ENCODE measurements at places on chromosomes 4 and X.

- DNase-seq = no peak
Observed at GRCh38 chr4:119679251-119679650, 50.6 kb upstream of the PDE5A start.

DNA sequence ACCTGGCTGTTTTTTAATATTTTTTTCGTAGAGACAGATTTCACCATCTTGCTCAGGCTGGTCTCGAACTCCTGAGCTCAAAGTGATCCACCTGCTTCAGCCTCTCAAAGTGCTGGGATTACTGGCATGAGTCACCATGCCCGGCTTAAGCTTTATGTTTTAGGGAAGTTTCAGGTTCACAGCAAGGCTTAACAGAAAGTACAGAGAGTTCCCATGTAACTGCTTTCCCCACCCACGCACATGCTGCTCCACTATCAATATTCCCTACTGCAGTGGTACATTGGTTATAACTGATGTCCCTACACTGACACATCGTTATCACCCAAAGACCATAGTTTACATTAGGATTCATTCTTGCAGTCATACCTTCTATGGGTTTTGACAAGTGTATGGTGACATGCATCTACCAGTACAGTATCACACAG, 62.7 kb downstream of the PRPS1 start:
- DNase-seq = no peak

- DNase-seq = no peak
Observed at GRCh38 chrX:20461576-20461975, 194.9 kb upstream of the RPS6KA3 start.

- DNase-seq = no peak
Observed at GRCh38 chrX:41153448-41153847, 68.2 kb downstream of the USP9X start.

DNA sequence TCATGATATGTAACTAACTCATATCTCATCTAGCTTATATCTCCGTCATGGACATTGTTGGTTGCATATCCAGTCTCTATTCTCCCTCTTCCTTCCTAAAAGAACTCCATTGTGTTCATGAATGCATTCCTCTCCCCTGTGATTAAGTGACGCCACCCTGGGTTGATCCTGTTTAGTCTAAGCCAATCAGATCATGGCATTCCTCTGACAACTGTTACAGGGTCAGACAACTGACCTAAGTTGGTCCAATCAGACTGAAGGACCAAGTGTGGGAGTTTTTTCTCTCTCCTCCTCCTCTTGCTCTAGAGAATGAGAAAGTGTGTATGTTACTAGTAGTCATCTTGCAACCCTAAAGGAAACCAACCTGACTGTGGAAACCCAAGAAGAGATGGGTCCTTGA, 3.6 kb downstream of the APOO start:
- DNase-seq = no peak

DNA sequence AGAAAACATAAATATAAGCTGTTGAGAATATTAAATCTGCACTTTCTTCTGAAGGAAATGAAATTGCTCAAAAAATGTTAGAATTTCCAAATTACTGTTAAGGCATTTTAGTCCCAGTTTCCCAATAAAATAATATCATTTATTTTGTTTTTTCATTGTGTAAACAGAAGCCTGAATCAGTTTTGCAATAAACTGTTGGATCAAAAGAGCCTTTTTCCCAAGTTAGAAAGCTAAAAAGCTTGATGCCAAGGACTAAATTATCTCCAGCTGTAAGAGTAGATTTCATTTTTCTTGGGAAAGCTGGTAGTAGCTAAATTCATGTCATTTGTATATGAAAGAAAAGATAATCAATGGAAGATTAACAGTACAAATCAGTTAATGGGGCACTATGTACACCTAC, 95.8 kb downstream of the RNF150 start:
- no peak for DNase-seq

- DNase-seq = no peak
Observed at GRCh38 chr4:3461515-3462291, 1.4 kb upstream of the DOK7 start.

DNA sequence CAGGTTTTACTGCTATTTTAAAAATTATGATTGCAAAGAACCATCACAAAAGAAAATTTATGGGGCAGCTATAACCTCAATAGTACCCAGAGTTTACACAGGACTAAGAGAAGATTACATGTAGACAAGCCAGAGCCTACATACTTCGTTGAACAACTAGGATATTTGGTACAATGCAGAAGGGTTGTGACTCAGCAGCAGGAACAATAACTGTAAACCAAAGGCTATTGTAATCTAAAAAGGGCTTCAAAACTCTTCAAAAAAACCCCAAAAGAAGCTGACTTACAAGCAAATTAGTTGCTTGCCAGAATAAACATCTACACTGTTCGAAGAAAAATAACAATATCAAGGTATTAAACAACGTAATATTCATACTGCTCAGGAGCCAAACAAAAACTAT, 618.0 kb downstream of the STPG2 start:
- DNase-seq = no peak

- no peak for DNase-seq
Observed at GRCh38 chr4:5465529-5465928, 242.8 kb downstream of the EVC2 start.

DNA sequence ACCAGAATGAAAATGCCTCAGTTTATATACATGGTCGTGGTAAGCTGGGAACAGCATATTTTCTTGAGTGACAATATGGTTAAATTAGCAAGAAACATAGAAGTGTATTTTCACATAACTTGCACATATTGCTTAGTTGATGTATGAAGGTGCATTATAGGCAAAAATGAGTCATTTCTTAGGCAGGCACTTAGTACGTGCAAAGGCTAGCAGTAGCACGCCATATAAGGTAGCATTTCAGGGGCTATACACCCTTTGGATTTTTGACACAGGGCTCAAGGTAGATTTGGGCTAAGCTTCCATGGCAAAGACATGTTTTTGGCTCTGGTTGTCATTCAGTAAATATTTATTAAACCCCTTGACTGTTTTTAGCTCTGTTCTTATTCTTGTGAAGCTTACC, 33.1 kb downstream of the PCDH7 start:
- DNase-seq = no peak

GRCh38 chrX:7889135-7889534, 38.1 kb downstream of the PNPLA4 start:
- DNase-seq = no peak

GRCh38 chr4:2364654-2365053, 53.8 kb downstream of the ZFYVE28 start:
- DNase-seq = peak; percentile 36

DNA sequence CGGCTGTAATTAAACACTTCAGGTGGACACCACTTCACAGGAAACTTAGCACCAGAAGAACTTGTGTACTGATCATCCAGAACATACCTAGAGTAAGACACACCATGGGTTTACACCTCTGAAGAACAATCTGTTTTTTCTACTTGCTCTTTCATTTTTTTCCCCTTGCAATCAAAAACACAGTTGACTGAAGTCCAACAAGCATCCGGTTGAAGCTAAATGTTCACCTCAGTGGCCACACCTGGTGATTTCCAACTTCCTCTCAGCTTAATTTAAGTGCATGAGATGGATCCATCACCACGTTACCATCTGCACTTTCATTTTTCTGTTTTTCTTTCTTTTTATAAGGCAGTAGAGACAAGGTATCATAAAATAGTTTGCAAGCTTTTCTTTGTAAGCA, 4.9 kb upstream of the TXK start:
- no peak for DNase-seq

- DNase-seq = no peak
Observed at GRCh38 chr4:118983293-118983692, 94.6 kb downstream of the SYNPO2 start.

DNA sequence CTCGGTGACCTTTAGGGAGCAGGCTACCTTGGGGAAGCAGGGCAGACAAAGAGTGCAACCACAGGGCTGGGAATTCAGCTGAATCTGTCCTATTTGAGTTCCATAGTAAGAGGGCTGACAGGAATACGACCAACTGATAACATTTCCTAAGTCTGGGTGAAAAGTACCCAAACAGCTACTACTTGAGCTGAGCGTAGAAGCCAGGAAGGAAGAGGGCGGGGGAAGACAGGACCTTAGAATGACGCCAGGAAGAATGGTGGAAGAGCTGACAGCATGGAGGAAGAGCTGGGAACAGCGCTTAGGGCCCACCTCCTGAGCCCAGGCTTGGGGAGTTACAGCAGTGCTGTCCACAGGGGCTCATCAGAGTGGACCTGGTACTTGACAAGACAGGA, 14.4 kb downstream of the MECP2 start:
- DNase-seq = no peak

GRCh38 chr4:147217655-147218054, 263.2 kb upstream of the EDNRA start:
- DNase-seq = no peak

DNA sequence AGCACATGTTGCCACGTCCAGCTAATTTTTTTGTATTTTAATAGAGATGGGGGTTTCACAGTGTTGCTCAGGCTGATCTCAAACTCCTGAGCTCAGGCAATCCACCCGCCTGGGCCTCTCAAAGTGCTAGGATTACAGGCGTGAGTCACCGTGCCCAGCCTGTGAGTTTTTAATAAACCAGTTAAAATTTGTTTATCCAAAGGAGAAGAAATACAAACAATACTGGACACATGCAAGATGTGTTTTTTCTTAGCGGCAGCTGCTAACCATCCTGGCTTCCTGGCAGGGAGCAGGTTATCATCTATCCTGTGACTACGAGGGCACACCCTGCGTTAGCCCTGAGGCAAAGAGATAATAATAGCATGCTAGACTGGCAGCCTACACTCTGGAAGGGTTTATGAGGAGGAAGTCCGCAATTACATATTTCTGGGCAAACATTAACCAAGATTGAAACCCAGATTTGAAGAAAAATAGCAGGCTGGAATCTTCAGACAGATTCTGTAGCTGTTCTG, 191.4 kb downstream of the SPRY1 start:
- DNase-seq = no peak

GRCh38 chr4:27024805-27025204, 164.2 kb downstream of the STIM2 start:
- no peak for DNase-seq

GRCh38 chr4:81905971-81906370, 434.3 kb upstream of the RASGEF1B start:
- DNase-seq = no peak

DNA sequence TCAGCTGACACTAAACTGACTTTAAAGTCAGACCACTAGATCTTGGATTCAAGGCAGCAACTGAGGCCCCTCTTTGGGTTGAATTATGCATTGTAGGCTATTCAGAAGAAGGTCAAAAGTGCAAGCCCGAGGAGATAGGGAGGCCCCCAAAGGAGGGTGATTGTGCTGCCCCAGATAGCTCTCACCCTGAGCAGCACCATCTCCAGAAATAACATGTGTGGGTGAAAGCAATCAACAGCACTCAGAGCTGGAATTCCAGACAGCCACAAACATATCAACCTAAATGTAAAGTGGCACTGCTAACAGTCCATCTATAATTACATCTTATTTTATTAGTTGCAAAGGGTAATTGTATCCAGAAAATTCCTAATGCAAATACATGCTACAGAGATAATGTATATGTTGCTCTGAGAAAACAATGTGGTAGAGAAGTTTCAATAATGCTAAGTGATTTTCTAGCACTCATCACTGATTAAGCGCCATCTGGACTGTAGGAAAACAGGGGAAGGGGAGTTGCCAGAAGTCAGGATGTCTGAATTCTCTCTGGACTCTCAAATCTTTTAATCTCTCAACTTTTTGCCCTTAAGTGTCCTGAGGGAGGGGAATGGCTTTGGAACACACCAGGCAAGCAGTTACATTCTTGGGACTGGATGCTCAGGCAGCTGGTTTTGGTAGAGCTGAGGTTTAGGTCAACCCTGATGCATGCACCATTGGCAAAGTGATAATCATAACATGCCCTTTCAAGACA, 61.8 kb upstream of the SFRP2 start:
- no peak for DNase-seq

- no peak for DNase-seq
Observed at GRCh38 chrX:65679071-65679540, 11.7 kb downstream of the MSN start.

- no peak for DNase-seq
Observed at GRCh38 chrX:17798921-17799320, 61.6 kb downstream of the SCML1 start.

GRCh38 chr4:109113521-109113920, 188.9 kb downstream of the COL25A1 start:
- DNase-seq = no peak

DNA sequence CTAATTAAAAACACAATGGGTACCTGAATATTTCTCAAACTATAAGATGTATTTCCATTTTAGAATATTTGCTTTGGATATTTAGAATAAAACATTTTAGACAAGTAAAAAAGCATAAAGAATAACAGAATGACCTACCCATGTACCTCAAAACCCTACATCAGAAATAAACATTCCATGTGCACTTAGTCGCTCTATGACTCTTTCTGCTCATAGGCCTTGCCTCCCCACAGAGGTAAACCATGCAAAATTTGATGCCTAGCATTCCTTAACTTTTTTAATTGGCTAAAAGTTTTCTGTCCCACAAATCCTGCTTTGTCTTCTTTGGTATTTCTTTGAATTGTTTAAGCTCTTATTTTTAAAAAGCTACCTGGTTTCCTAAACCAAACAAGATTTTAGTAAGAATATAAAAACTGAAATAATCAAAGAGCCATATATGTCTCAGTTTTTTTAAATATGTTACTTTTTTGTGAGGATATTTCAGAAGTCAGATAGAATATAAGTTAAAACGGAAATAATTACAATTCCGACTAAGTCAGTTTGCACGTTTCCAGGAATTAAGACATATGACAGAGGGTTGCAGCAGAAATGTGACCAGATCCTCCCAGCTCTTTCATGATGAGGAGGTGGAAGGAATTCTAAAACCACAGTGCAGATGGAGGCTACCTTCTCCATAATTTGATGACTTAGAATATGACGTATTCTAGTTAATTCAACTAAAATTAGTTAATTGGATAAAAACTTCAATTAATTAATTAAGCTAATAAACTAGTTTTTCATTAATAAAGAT, 102.5 kb downstream of the FIP1L1 start:
- DNase-seq = no peak

GRCh38 chr4:179447308-179447707, 2005.1 kb upstream of the AGA start:
- DNase-seq = no peak

DNA sequence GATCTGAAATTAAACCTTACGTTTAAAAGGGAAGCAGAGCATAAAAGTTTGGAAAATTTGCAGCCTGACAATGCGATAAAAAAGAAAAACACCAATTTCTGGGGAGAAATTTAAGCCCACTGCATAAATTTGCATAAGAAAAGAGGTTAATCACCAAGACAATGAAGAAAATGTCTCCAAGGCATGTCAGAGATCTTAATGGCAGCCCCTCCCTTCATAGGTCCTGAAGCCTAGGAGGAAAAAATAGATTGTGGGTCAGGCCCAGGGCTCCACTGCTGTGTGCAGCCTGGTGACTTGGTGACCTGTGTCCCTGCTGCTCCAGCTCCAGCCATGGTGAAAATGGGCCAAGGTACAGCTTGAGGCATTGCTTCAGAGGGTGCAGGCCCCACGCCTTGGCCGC, 264.0 kb upstream of the CT83 start:
- DNase-seq = no peak

- DNase-seq = no peak
Observed at GRCh38 chr4:112704991-112705845, 68.3 kb downstream of the LARP7 start.

- DNase-seq = no peak
Observed at GRCh38 chrX:118437283-118437682, 58.3 kb upstream of the DOCK11 start.
